ENCODE measurements at places on chromosomes 3 and 15.

- no peak for DNase-seq
These were observed 21.5 kb upstream of the MORF4L1 start for GRCh38 chr15:78850941-78851755.

DNA sequence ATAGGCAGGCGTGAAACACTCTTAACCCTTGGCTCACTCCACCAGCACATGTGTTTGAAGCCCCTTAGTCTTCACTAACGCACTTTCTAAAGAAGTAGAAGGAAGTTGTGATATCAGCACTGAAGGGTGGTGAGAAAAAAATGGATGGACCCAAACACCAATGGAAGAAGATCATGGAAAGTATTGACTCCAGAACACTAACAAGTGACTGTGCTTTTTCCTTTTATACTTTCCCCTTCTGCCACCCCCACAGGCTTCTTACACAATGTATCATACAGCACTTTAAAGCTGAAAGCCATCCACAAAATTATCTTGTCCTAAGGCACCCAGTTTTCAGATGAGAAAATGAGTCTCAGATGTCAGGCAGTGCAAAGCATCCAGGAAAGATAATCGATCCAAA lies 93.9 kb upstream of the PHLDB2 start:
- DNase-seq: no peak

- DNase-seq: no peak
These were observed 33.3 kb downstream of the ATOSA start for GRCh38 chr15:52645916-52646315.

- DNase-seq: no peak
These were observed 232.4 kb upstream of the WNT5A start for GRCh38 chr3:55719508-55719907.

- no peak for DNase-seq
These were observed 38.9 kb upstream of the CLRN1 start for GRCh38 chr3:151011427-151011826.

- no peak for DNase-seq
These were observed 254.5 kb downstream of the NEK10 start for GRCh38 chr3:27114684-27115083.

DNA sequence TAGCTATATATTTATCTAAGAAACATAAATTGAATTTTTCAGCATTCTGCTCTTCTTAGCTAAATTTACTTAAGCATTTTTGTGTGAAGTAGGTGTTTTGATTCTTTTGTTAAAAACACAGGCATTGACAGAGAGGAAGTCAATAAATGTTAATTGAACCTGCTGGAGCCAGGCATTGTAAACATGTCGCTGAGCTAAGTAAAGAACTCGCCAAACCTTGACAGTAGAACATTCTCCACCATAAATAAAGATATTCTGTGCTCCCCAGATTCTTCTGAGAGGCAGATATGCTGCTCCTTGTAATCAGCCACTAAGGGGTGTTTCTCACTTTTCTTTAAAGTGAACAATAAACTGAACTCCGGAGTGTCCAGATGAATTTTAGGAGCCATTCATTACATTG lies 38.4 kb downstream of the SYNM start:
- DNase-seq: no peak

GRCh38 chr3:99484871-99485270 lies 153.5 kb upstream of the COL8A1 start:
- no peak for DNase-seq

Measured in SK-N-SH (cell line).